HepG2 (cell line): ENCODE measurements at places on chromosomes 4 and X. TPM values are rescaled to one million over a fixed set of nuclear protein-coding genes. Genes with fewer than 3 reads are reported as not detected.

- DNase-seq, result no peak
Measured at GRCh38 chrX:102833136-102833535, 103.9 kb upstream of the RAB40AL start.

- peak; percentile 36 for DNase-seq
Measured at GRCh38 chr4:1356181-1356998, 9.4 kb downstream of the UVSSA start.

DNA sequence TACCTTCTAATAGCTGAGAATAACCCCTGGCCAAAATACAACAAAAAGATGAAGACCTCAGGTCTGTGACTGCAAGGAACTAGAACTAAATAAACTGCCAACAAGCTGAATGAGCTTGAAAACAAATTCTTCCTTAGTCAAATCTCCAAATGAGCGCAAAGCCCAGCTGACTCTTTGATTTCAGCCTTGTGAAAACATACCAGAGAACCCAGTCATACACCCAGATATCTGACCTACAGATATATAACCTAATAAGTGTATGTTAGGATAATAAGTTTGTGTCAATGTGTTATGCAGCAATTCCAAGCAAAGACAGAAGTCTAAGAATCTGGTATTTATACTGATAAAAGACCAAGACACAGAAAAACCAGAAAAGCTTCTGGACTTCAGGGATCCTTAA, 38.0 kb upstream of the ADGRL3 start:
- DNase-seq, result no peak

The DMRTC1 gene
- not detected in 2 replicates for total RNA-seq
